H1 (cell line): ENCODE measurements at places on chromosomes 11 and 22. TPM values are rescaled to one million over a fixed set of nuclear protein-coding genes. Genes with fewer than 3 reads are reported as not detected.

Gene ASCL2
- 0.23 and 0.56 TPM in 2 replicates for total RNA-seq

DNA sequence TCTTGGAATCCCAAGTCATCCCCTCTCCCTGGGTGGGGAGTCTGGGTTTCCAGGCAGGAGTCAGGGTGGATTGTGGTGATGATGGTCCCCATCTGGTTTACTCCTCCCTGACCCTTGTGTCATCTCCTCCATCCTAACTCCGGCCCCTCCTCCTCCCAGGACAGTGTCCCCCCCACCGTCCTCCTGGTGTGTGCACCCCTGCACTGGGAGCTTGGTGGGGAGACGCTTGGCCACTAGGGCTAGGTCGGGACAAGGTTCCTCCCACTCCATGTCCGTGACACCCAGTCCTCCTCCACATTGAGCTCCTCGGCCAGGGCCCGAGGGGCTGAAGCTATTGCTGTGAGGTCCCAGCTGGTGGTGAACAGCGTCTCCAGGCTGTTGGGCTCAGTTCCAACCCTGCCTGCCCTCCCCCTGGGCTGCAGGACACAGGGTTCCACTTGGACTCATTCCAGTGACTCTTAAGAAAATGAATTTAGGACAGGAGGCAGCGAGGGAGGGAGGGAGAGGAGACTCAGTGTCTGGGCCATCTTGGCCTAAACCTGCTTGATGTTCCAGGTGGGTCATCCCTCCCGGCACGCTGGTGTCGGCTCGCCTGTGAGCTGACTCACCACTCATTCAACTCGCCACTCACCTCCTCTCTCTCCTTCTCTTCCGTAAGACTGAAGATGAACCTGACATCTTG, 433.2 kb downstream of the TBC1D22A start:
- DNase-seq: no peak

Gene SLC35C1
- 10.6 and 11.2 TPM in 2 replicates for total RNA-seq

Gene GLYAT
- not detected in 2 replicates for total RNA-seq

DNA sequence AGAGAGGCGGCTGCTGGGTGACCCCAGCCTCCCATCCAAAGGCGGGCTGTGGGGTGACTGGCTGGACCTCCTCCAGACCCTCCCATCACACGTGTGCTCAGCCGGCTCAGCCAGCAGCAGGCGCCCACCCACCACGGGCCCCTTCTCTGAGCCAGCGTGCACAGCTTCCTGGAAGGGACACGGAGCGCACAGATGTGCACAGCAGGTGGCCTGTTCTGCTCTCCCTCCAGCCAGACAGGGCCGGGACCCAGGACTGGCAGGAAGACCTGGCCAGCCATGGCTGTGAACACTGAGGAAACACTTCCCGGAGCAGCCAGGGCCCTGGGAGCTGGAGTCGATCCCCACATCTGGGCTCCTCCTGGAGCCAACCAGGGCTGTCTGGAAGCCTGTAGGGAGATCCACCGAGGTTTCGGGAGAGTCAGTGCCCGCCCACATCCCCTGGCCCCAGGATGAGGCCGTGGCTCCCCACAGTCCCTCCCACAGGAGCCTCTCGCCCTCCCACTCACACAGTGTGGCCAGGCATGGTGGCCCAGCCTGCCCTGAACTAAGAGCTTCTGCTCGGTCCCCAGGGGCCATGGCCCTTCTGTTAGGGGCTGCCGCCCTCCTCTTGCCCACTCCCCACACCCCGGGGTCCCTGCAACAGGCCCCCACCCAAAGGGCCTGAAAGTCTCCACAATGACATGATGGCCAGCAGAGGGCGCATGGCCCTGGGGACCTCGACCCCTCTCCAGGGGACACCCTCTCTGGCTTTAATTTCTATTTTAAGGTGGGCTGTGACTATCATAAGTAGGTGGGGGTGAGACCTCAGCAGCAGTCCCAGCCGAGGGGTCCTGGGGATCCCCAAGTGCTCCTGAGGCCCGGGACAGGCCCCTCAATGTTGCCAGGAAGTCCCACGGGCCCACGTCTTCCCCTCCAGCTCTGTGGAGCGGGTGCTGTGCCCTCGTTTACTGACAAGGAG, 90.6 kb upstream of the FGF3 start:
- no peak for DNase-seq

Gene B4GALNT4
- 76.3 and 89.0 TPM in 2 replicates for total RNA-seq

- DNase-seq: no peak
Measured at GRCh38 chr11:64121663-64122410, 44.1 kb downstream of the MACROD1 start.

DNA sequence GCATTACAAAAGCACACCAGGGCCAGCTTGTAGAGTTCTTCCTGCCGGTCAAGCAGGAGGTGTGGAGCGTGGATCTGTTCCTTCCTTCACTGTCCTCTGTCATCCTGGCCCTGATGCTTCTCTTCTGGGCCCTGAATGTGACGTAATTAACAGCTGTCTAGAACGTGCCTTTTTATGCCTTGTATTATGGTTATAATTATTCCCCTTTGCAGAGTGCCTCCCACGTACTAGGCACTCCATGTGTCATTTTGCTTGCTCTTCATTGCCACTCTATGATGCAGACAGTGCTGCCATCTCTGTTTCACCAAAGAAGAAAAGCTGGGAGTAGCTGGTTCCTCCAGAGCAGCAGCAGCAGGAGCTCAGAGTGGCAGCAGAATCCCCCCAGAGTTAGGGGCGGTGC, 132.1 kb upstream of the TTC12 start:
- DNase-seq: no peak

- no peak for DNase-seq
Measured at GRCh38 chr11:71129624-71130023, 122.8 kb downstream of the SHANK2 start.

DNA sequence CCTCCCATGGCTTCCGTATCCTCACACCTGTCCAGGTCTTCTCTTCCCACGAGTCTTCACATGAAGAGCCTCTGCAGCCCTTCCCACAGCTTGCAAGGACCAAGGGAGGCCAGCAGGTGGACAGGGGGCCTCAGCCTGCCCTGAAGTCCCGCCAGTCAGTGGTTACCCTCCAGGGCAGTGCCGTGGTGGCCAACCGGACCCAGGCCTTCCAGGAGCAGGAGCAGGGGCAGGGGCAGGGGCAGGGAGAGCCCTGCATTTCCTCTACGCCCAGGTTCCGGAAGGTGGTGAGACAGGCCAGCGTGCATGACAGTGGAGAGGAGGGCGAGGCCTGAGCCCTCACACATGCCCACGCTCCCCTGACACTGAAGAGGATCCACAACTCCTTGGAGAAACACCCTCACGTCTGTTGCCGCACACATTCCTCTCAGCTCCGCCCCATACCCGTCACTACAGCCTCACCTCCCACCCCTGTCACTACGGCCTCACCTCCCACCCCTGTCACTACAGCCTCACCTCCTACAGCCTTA, 8.3 kb downstream of the SSH3 start:
- DNase-seq: no peak

GRCh38 chr11:120704256-120704750, 192.8 kb downstream of the GRIK4 start:
- DNase-seq: no peak

DNA sequence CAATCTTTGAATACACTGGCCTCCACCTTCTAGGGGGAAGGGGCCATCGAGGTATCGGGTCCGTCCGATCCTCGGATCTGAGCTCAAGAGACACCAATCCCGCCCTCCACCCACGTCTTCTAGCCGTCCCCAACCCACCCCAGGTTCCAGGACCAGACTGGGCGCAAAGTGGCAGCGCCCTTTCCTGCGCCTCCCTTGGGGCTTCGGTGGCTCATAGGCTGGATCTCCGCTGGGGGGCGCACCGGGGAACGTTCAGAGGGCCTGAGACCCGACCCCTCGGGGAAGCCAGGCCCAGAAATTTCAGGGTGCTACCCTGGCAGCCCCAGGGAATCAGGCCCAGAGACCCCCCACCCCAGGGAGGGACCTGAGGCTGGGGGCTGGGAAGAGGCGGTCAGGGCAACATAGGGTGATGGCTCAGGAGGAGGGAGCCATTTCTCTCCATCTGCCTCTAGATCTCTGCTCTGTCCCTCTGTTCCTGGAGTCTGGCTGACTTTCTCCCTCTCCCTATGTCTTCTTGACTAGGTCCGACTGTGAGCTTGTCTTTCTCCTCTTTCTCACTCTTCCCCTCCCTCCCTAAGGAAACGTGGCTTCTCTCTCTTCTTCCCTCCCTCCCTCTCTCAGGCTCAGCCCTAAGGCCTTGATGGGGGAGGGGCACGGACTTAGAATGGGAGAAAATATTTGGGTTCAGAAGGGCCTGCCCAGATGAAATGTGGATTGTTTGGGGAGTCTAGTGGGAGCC, 1.1 kb downstream of the CREB3L1 start:
- DNase-seq: no peak

DNA sequence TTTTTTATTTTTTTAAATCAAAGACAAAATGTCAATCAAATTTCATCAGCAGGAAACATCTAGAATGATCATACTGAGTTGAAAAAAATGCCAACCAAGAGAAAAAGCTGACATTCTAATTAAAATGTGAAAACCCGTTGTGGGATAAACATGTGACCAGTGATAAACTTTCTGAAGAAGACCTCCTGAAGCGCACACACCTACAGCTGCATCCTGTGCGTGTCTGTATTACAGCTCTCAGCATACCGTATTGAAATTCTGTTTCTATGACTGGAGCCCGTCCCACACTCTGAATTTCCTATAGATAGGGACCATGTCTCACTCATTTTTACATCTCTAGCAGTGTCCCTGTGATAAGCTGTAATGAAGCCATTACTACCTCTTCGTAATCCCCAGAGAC, 12.2 kb upstream of the NUP50 start:
- no peak for DNase-seq

- DNase-seq: no peak
Measured at GRCh38 chr22:42868751-42869251, 11.7 kb upstream of the ARFGAP3 start.

DNA sequence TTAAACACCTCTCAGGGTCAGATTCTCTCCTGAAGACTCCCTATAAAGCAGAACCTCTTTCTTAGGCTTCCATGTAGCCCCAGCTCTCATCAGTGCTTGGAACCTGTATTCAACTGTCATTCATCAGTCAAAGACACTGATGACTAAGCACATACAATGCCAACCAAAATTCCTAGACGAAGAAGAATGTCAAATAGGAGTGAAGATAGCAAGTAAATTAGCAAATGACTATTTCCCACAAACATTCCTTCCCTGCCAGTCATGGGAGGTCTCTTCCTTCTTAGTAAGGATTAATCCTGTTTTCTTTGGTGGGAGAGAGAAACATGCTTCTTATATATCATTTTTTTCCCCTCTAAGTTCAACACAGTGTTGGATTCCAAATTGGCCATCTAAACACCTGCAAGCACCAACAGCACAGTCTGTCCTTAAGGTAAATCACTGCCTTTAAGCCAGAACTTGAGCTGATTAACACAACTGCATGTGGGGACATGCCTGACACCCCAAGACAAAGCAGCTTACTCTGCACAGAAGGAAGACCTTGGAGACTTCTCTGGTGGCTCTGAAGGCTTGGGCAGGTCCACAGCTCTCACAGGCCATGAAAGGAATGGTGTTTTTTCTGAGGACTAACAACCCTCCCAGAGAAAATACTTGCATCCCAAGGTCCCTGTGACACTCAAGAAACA, 47.5 kb upstream of the ME3 start:
- DNase-seq: no peak

- DNase-seq: no peak
Measured at GRCh38 chr11:123718063-123718462, 23.4 kb downstream of the ZNF202 start.

- no peak for DNase-seq
Measured at GRCh38 chr11:1668911-1669473, 28.0 kb upstream of the KRTAP5-6 start.

Gene SNX15
- 18.3 and 19.6 TPM in 2 replicates for total RNA-seq

Gene MYEOV
- total RNA-seq: 0.67 and 0.86 TPM in 2 replicates

Gene TMEM86A
- total RNA-seq: 1.7 and 2.0 TPM in 2 replicates

DNA sequence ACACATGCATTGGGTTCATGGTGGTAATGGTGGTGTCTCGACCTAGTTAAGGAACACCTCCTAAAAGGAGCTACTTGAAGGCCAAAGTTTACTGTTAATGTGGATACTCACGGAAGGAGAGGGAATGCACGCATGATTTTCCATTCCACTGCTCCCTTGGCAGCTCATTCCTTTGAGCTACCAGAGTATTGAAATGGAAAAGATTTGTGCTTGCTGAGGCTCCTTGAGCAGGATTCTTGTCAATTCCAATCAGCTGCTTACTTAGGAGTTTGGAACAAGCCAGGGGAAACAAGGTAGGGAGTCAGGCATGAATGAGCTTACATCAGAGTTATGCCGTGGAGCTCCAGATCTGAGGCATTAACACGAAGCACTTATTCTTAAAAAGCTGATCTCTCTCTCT, 108.8 kb downstream of the GRIA4 start:
- DNase-seq: no peak

- DNase-seq: no peak
Measured at GRCh38 chr11:122661182-122661945, 5.8 kb downstream of the UBASH3B start.

DNA sequence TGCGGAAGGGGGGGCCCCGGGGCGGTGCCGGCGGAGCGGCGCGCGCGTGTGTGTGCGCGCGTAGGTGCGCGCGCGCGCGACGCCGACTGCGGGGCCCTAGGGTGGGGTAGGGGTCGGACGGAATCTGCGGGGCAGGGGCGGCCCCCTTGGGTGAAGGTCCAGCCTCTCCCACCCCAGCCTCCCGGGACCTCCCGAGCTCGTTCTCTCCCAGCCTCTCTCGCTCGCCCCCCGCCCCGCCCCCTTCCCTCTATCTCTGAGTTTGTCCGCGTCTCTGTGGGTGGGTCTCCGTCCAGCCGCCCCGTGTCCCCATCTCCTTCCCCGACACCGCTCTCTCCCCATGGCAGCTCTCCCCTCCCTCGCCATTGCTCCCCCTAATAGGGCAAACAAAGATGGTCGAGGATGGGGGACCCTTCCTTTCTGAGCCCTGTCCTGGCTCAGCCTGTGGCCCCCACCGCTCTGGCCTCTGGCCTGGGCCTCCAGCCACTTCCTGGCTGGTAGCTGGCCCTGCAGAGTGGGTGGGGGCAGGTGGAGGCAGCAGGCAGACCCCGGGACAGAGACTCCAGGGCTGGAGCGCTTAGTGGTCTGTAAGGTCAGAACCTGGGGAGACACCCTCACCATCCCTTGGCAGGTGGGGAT, 33.0 kb upstream of the PRR5 start:
- DNase-seq: no peak

DNA sequence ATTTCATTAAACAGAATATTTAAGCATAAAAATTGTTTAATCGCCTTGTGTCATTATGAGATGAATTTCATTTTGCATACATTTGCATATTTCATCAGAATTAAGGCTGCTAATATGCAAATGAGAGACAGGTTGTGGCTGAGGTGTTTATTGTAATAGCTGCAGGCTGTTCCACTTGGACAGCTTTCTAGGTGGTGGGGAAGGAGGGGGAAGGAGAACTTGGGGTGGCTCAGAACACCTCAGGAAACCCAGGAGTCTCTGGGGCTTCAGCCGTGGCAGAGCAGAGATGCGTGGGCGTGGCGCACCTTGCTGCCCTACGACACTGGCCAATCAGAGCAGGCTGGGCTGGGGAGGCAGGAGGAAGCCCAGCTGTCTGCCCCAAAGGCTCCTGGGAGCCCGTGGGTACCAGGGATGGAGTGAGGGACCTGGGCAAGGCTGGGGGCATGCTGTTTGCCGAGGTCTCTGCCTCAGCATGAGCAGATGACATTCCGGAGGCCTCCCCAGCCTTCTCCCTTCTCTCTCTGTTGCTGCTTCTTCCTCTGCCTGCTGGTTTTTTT, 542.9 kb downstream of the MN1 start:
- DNase-seq: no peak
